ENCODE measurements at places on chromosomes 3 and 15.

DNA sequence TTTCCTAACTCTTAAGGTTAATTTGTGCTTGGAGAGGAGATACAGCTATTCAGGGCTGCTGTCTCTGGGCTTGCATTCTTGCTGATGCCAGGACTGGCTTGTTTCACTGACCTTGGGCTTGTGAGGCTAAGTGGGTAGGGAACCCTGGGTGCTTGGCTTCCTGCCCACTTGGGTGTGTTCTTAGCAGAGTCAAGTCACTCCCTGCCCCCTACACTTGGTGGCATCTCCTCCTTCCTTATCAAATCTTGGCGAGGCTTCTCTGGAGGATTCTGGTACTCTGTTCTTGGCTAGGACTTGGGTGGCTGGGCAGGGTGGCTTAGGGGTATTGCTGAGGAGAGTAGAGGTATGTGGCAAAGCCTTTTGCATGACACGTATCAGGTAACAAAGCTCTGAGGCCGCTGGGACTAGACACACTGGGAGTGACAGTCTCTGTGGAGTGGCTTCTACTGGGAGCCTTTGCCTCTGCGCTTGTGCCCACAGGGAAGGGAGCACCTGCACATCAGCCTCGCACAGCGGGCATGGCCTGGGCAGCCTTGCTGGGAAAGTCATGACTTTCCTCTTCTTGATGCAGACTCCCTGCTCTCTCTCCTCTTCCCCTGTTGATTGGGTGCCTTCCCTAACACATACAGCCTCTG, 41.8 kb downstream of the CHCHD6 start:
- DNase-seq: no peak

DNA sequence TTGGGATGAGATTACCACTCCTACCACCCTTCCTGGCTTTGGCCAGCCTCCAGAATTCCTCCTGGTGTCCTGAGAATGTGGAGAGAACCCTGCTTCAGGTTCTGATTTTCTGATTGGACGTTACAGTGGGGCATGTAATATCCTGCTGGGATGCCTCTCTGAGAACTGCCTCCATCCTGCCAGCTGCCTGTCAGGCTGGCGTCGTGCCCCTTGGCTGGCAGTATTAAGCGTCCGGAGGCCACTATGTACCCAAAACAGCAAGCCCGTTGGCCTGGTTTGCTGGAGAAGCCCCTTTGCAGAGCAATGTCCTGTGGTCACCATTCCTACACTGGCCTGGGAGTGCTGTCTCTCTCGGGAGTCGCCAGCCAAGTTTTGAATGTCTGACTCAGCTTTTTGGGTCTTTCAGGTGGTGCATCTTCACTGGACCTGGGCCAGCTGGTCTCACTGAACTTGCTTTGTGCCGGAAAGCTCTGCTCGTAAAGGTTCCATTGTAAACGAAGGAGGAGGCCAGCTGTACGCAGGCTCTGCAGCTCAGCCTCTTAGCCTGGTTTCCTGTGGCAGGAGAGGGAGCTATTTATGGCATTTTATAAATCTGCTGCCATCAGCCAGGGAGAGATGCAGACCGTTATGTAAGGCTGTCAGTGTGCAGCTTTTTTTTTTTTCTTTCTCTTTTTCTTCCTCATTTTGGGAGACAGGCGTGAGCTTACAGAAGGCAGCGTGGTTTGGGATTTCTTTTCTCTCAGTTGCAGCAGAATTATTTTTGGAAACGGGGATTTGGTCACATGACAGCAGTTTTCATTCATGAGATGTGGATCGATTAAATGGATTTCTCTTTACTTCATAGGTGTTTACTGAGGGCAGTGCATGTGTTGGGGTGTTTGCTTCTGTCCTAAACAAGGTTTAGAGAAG, 19.0 kb upstream of the TRAK1 start:
- DNase-seq: no peak

GRCh38 chr3:197023241-197023997, 6.2 kb downstream of the MELTF start:
- peak; percentile 83 for DNase-seq

GRCh38 chr15:71252044-71252739, 136.9 kb downstream of the THSD4 start:
- DNase-seq: no peak

DNA sequence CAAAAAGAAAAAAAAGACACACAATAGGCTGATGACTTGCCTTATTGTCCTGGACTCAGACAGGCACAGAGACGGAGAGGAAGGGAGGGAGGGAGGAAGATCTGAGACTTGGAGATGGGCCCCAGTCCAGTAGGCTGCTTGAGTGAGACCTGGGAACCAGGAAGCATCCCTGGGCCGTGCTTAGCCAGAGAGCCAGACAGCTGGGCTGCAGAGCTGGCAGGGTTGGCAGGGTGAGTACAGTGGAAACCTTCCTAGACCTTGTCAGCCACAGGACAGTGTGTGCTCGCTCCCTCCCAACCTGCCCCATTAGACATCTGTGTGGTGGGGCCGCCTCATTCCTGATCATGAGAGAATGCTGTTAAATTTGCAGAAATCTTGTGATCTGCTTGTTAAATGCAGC, 107.9 kb upstream of the ALDH1A3 start:
- peak; percentile 54 for DNase-seq

GRCh38 chr3:24829011-24829581, 334.4 kb upstream of the THRB start:
- DNase-seq: peak; percentile 67

Measured in osteoblast (primary cell).